ENCODE measurements at places on chromosomes 11 and 22.

- DNase-seq = no peak
Measured at GRCh38 chr11:128409476-128409875, 177.9 kb downstream of the ETS1 start.

GRCh38 chr11:86374586-86374985 lies at the start of gene CCDC81:
Gene CCDC81 (plus strand): TSS chr11:86374887. CDS start chr11:86375164, 277 bp downstream.
- DNase-seq = no peak

DNA sequence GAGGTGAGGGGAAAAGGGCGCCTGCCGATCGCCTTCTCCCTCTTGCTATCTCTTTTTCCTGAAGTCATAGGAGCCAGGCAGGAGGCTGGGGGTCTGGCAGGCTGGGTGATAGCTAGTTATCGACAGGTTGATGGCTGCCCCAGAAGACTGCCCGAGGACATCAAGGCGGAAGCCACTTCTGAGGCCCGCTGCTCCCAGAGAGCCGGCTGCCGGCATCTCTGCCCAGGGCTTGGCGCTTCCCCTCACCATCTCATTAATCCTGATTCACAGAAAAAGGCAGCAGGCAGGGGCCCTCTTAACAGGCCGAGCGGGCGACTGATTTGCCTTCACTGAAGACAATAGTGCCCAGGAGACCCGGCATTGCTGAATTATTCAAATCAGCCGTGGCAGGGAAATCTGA lies 124.2 kb downstream of the MIAT start:
- DNase-seq = no peak

DNA sequence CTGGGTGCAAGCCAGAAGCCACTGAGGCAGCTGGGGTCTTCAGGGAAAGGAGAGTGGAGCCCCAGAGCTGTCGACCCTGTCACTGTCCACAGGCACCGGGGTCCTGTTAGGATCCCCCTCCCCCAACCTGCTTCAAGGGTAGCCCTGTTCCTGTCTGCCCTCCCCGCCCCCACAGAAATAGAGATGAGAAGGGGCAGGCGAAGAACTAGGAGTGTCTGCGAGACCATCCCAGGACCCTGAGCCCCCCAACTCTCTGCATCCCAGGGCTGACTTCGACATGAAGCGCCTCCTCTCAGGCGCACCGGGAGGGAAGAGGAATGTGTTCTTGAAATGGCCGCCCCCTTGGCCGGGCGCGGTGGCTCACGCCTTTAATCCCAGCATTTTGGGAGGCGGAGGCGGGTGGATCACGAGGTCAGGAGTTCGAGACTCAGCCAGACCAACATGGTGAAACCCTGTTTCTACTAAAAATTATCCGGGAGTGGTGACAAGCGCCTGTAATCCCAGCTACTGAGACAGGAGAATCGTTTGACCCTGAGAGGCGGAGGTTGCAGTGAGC lies 607 bp upstream of the ZNF70 start:
- DNase-seq = no peak

DNA sequence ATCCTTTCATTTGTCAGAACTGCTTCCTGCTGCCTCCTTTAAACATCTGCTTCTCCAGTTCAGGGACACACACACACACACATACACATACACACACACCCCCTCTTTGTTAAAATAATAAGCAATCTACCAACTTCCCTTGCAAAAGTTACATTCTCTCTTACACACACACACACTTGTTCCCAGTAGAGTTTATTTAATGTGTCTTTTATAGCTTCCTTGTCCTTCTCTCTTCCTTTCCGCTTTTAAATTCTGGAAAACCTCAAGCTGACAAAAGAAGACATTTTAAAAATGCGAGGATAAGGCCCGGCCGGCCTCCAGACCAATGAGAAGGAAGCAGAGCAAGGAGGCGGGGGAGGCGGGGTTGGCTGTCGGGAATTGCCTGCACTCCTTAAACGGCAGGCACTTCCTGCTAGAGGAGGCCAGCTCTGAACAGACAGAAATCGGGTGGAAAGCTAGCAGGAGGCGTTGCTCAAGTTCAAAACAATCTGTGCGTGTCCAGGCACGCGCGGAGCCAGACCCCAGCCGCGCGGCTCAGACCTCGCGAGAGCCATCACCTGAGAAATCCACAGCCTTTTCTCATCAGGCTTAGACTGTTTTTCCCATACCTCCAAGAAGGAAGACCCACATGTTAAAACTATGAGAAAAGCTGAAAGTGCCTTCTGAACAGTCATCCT lies 99.9 kb downstream of the MAML2 start:
- DNase-seq = peak; percentile 90

- peak; percentile 58 for DNase-seq
Measured at GRCh38 chr11:103682318-103683184, 353.9 kb upstream of the DDI1 start.

GRCh38 chr22:23827351-23827995 lies 11.3 kb downstream of the DERL3 start:
- DNase-seq = no peak

DNA sequence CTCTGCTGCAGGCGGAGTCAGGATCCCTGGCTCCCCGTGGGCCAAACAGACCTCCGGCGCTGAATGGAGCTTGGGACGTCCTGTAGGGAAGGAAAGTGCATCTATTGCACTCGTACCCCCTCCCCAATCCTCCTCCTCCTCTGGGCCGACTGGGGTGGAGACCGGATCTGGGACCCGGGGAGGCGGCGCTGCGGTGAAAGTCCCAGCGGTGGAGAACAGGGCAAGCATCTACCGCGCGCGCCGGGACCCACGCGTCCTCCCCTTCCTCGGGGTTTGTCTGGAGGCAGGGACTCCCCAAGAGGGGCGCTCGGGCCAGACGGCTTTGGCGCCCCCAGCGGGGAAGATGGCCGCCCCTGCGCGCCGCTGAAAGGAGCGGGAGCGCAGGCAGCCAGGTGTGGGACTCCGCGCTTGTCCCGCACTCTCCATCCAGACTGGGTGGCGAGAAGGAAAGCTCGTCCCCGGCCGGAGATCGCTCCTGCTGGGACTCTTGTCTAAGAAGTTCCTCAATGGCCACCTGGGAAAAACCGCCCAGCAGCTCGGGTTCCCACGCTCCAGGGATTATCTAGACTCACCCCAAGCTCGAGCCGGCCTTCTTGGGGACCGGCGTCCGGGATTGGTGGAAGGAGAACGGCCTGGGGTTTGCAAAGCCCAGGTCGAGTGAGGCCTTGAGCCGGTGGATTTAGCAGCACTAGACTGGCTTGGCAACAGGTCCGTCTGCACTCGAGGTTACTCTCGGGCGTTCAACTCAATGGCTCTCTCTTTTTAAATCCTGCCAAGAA lies 718 bp downstream of the FADS2 start:
- peak; percentile 18 for DNase-seq

GRCh38 chr11:119373921-119374631 lies 7.4 kb downstream of the USP2 start:
- peak; percentile 59 for DNase-seq

GRCh38 chr22:38338772-38339379 lies 21.6 kb upstream of the CSNK1E start:
- DNase-seq = no peak

DNA sequence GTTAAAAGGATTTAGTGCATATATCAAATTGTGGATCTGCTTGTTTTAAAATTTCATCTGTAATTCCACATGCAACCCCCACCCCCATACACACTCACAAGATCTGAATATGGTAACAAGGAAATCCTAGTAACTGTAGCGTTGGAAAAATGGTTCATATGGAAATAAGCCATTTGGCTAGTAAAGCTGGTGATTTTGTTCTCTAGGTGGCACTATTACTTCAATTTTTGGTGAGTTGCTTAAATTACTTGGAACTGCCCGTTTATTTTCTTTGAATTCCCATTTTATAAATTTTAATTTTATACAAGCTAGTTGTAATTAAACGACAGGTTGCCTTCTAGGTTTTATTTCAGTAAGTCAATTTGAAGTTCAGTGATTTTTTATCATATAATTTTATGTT lies 5.3 kb downstream of the BDNF start:
- no peak for DNase-seq

DNA sequence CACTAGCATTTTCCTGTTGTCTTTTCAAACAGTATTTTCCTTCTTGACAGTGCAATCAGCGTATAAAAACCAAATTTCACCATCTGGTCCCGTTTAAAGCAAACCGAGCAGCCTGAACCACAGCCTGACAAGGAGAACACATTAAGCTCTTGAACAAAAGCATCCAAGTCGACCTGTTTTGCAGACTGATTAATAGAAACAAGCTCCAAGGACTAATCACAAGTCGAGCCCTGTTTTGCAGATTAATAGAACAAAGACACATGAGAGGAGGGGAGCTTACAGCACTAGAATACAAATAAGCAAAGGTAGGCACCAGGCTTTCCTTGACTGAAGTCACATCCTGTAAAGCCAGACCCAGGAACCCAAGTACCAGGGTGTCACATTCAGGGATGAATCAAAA lies 104.8 kb downstream of the MPPED2 start:
- DNase-seq = no peak

GRCh38 chr11:13261591-13262061 lies 16.0 kb upstream of the BMAL1 start:
- no peak for DNase-seq

DNA sequence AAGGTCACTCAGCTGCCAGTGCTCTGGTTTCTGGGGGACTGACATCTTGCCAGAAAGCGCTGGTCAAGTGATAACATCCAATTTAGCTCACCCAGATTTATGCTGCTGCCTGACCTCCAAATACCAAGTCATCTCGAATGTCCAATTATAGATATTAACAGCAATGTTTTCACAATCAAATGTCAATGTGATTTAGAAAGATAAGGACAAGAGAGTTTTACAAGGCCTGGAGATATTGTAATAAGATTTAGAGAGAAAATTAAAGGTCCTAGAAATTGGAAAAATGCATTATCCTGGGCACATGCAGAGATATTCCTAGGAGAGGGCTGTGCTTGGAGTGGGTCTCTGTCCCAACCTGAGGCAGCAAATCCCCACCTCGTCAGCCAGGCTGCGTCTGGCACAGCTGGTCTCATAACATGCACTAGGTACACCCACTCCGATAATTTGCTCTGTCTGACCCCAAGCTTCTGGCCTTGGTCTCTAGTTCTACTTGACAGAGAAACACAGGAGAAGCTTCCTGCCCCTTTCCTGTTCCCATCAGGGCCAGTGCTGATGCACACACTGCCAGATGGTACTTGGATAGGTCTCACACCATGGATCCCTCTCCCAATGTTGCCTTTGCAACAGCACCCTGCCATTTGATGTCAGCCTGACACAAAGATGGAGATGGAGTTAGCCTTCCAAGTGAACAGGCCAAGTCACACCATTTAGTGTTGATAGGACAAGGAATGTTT lies 28.6 kb downstream of the USH1C start:
- DNase-seq = no peak

- DNase-seq = no peak
Measured at GRCh38 chr11:12871788-12872321, 137.3 kb upstream of the RASSF10 start.

DNA sequence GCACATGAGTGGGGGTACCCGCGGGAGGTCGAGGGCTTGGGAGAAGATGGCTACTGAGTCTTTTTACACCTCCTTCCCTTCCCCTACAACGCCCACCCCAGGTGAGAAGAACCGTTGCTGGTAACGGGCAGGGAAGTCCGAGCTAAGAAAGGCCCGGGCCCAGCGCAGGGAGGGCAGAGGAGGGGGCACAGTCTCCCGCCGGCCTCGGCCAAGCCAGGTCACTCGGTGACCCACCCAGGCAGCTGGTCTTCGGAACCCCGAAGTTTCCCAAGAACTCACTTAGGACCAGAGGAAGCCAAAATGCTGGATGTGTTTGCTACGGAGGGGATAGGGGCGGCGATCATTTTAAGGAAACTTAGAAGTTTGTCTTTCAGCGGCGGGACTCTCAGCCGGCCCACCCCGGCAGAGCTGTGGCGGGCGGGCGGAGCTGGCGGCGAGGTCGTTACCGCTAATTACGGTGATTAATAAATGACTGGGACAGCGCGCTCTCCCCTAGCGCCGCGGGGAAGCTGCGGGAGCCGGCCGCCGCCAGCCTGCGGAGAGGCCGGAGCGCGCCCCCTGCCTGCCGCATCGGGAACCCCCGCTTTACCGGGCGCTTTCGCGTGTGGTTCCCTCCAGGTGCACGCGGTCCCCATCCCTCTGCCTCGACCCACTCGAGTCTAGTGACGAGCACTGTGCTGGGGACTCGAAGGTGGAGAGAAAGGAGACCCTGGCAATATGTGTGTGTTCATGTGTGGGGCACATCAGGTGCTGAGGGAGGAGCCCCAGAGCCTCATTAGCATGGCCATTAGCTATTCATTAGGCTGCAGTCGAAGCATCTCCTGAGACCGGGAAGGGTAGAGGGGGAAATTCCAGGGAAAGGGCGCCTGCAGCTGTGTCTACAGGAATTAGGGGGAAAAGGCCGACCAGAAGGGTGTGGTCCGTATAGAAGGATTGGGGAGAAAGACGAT lies 945 bp downstream of the ROBO3 start:
- no peak for DNase-seq

- no peak for DNase-seq
Measured at GRCh38 chr11:92846491-92847125, 122.8 kb upstream of the MTNR1B start.

GRCh38 chr11:72730737-72731136 lies 21.5 kb downstream of the ARAP1 start:
- DNase-seq = no peak

DNA sequence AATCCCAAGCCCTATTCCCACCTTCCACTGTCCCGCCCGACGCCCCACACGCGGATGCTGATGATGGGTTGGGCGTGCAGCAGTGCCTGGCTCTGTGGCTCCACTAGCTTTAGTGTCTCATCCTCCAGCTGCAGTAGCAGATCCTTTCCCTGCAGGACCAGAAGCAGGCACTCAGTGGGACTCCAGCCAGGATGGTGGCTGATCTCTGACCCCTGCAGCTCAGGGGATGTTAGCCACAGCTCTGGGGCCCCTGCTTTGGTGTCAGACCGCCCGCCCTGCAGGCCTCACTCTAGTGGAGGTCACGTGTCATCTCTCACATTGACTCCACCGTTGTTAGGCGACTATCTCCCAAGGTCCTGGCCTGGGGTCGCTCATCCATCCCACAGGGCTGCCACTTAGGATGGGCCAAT lies 11.8 kb downstream of the SMPD1 start:
- DNase-seq = no peak

- no peak for DNase-seq
Measured at GRCh38 chr11:73194034-73194507, 24.0 kb upstream of the P2RY2 start.

- DNase-seq = no peak
Measured at GRCh38 chr22:46551321-46551720, 13.9 kb upstream of the CELSR1 start.

DNA sequence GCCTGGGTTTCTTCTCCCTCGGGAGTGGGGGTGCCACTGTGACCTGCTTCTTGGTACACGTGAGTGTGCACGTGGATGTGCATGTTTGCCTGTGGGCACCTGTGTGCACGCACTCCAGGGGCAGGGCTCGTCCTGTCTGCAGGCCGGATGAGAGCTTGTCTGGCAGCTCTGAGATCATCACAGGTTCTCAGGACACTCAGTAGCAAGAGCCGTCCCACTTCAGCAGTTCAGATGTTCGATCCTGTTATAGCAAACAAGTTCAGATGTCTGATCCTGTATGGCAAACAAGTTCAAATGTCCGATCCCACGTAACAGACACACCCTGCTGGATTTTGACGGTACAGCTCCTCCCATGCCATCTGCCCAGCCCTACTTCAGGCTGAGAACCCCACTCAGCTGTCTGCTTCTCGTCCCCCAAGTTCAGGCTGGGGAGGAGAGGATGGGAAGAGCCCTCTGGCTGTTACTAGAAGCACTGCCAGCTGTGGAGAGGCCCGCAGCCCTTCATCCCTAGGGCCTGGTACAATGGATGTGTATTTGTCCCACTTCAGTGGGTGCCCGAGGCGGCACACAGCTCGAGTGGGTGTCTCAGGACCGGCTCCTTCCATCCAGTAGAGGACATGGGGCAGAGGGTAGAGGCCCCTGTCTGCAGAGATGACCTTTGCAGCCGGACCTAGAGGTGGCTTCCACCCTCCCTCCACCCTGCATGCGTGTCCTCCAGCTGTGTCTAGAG lies 1126.9 kb downstream of the BRD1 start:
- no peak for DNase-seq

GRCh38 chr11:86117712-86118063 lies 48.8 kb upstream of the PICALM start:
- no peak for DNase-seq
